ENCODE measurements at places on chromosomes 3 and 15. TPM values are rescaled to one million over a fixed set of nuclear protein-coding genes. Genes with fewer than 3 reads are reported as not detected.

Gene TRH
- 0.62 TPM for total RNA-seq

Gene NR2E3
- total RNA-seq: 2.2 TPM

Gene FSD2
- total RNA-seq: 58.6 TPM

Gene ITIH1
- not detected for total RNA-seq

Gene RASL12
- 32.8 TPM for total RNA-seq

Gene ZBTB47
- total RNA-seq: 41.5 TPM

Gene CNOT10
- total RNA-seq: 23.7 TPM

Gene ARL14
- total RNA-seq: not detected

Gene DLL4
- 22.5 TPM for total RNA-seq

Gene ACKR4
- total RNA-seq: 6.6 TPM

Gene KBTBD8
- total RNA-seq: 1.6 TPM

Gene CYP8B1
- not detected for total RNA-seq

Gene CDCP1
- total RNA-seq: 8.1 TPM

Gene GOLGA8B
- total RNA-seq: 31.3 TPM

Gene MUC4
- total RNA-seq: 7.8 TPM

Gene IL5RA
- total RNA-seq: 0.31 TPM

Gene LIPC
- 1.0 TPM for total RNA-seq

Gene LDHAL6B
- total RNA-seq: not detected

Gene SLC4A7
- 71.5 TPM for total RNA-seq

Gene KLF15
- total RNA-seq: 12.1 TPM

Gene HRH1
- 9.6 TPM for total RNA-seq

Gene A4GNT
- total RNA-seq: not detected

Gene KY
- total RNA-seq: 222 TPM

Gene GHRL
- total RNA-seq: not detected

Gene LSAMP
- 7.7 TPM for total RNA-seq

Gene PATL2
- 0.51 TPM for total RNA-seq

Gene LRRC15
- total RNA-seq: 0.10 TPM

Gene GPR149
- total RNA-seq: 0.41 TPM

Gene DPPA2
- total RNA-seq: not detected

Gene DUOX1
- 32.5 TPM for total RNA-seq

Gene PP2D1
- not detected for total RNA-seq

Gene UBA7
- total RNA-seq: 17.4 TPM

Gene ANKRD63
- total RNA-seq: 2.4 TPM

Gene PRR20G
- not detected for total RNA-seq

Gene FLNB
- 82.6 TPM for total RNA-seq

Gene PLA2G4B
- total RNA-seq: 10.7 TPM

Gene KCNH8
- total RNA-seq: 0.21 TPM

Gene CD86
- 2.5 TPM for total RNA-seq

Gene CAPN7
- 54.7 TPM for total RNA-seq

Gene USP19
- total RNA-seq: 73.0 TPM

Gene PDIA5
- 18.5 TPM for total RNA-seq

Gene CD200R1
- 4.6 TPM for total RNA-seq

Gene CCR8
- total RNA-seq: 1.1 TPM

Gene LYZL4
- total RNA-seq: not detected

Gene CHRNB4
- 1.1 TPM for total RNA-seq

Gene UROC1
- total RNA-seq: not detected

Gene CHL1
- 69.0 TPM for total RNA-seq

Gene CHCHD6
- 4.8 TPM for total RNA-seq
